ENCODE measurements at places on chromosomes 1 and 21.

DNA sequence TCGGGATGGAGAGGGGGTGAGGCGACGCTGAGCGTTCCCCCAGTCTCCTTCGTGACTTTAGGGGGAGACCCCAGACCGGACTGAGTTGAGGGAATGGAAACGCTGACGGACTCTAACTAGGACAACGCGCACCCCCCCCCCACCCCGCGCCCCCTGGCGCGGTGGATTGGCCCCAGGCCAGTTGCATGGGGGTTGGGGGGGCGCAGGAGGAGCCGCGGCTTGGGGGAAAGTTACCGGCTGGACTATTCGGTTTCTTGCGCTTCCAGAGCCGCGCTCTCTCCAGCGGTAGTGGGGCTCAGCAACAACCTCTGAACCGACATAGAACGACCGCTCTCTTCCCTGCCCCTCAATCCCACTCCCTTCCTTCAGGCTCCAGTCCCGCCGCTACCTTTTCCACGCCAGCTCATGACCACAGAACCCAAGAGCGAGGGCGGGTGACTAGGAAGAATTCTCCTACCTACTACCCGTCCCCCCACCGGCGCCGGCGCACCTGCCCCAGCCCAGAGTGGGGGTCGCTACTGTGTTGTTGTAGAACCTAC, 694 bp downstream of the ZBTB7B start:
- DNase-seq = peak; percentile 21

GRCh38 chr1:54045496-54045895, 7.5 kb downstream of the TMEM59 start:
- no peak for DNase-seq

- DNase-seq = no peak
Observed at GRCh38 chr1:160830321-160831153, 32.1 kb downstream of the CD244 start.

- DNase-seq = no peak
Observed at GRCh38 chr1:173779936-173780335, 44.5 kb upstream of the DARS2 start.

DNA sequence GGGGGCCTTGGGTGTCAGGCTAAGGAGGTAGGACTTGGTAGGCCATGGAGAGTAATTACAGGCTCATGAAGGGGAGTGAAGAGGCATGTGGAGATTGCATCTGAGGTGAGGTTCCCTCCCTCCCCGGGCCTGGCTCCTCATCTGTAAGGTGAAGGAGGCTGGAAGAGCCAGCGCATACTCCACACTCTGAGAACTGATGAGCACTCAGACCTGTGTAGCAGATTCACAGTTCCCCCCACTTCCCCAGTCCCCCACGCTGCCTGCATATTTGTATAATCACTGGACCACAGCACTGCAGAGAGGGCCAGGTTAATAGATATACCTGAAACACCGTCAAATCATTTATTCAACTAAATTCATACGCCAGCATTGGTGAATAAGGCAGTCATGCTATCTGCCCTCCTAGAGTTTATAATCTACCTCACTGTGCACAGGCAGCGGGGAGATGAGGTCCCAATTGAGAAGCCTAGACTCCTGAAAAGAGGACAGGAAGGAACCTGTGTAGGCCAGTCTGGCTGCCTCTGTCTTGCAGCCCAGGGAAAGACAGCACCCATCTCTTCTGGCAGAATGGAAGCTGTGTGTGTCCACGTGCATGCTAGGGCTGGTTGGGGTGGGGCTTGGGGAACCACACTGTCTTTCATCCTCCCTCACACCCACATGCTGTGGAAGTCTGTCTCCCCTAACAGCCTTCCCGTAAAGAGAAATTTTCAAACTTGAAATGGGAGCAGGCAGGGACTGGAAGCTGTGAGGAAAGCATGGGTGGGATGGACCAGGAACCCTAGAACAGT, 110.6 kb upstream of the ATP1A1 start:
- DNase-seq = no peak

All from RCC 7860 (cell line).